Fibroblast of mammary gland (primary cell): ENCODE measurements at places on chromosomes 12 and 14.

DNA sequence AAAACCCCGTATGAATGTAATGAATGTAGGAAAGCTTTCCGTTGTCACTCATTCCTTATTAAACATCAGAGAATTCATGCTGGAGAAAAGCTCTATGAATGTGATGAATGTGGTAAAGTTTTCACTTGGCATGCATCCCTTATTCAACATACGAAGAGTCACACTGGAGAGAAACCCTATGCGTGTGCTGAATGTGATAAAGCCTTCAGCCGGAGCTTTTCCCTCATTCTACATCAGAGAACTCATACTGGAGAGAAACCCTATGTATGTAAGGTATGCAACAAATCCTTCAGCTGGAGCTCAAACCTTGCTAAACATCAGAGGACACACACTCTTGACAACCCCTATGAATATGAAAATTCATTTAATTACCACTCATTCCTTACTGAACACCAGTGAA, 23.8 kb downstream of the ZNF891 start:
- DNase-seq, result peak; percentile 36

GRCh38 chr12:98456041-98456440, 59.3 kb upstream of the TMPO start:
- no peak for DNase-seq

DNA sequence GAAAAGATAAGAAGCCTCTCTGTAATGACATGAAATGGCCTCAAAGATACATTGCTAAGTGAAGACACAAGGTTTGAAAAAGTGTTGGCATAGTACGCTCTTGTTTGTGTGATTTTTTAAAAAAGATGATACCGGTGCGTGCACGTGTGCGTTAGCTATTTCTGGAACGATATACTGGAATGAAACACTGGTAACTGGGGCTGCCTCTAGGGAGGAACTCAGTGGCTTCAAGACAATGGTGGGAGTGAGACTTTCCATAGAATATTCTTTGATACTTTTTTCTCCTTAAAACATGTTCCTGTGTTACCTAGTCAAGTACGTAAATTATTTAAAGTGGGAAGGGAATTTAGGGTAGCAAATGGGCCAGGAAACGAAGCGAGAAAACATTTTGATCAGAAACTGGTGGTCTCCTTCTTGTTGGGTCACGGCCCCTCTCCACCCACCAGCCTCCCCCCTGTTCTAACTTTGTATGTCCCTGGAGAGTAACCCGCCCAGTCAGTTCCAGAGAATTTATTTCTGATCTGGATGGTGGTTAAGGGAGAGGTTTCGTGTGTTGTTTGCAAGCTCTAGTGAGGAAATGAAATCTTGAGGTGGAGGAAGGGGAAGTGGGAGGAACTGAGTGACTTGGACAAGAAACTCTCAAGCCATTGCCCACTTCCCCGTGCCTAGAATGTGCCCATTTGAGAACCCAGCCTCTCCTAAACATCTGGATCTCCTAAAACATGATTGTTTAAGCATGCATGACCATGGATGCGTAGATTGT, 6.6 kb downstream of the FGF6 start:
- DNase-seq, result no peak

GRCh38 chr12:84134797-84135366, 777.7 kb downstream of the SLC6A15 start:
- peak; percentile 64 for DNase-seq

- no peak for DNase-seq
These were observed 24.7 kb downstream of the TMEM63C start for GRCh38 chr14:77206261-77206824.

DNA sequence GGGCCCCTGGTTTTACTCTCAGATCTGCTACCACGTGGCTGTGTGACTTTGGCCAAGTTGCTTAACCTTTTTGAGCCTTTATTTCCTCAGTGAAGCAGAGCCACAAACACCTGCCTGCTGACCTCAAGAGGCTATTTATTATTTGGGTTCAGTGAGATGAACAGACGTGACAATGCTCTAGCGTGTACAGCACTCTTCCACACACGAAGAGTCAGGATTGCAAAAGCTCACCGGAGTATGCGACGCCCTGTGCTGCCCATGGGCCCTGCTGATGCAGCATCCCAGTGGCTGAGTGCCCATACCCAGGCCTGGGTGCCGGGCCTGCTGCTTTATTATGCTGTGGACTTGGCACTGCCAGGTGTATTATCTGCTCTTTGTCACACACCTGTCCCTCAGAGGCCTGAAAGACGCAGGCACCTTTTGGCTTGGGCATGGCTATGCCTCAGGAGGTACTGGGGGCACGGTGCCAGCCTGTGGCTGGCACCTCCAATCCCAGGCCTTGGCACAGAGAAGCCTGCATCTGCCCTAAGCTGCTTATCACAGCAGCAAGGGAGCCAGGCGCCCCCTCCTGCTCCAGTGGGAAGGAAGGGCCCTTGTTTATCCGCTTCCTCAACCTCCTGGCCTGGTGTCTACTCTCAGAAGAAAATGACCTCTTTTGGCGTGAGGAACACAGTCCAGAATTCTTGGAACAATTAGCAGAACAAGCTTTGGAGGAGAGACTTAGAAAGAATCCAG, 22.3 kb upstream of the TC2N start:
- no peak for DNase-seq

DNA sequence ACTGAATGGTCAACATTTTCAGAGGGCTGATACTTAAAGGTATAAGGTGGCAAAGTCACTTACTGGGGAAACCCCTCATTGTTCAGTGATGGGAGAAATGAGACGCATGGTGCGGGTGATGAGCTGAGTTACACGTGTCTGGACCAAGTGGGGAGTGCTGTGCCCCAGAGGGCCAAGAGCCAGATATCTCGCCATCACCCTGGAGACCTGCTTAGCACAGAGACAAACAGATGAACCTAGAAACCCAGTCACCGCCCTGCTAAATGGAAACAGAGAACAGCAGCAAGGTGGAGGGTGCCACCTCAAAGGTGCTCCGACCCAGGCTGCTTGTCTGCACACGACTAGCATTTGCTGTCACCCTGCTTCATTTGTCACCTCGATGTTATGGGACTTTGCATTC, 92.4 kb downstream of the RBM19 start:
- DNase-seq, result no peak

DNA sequence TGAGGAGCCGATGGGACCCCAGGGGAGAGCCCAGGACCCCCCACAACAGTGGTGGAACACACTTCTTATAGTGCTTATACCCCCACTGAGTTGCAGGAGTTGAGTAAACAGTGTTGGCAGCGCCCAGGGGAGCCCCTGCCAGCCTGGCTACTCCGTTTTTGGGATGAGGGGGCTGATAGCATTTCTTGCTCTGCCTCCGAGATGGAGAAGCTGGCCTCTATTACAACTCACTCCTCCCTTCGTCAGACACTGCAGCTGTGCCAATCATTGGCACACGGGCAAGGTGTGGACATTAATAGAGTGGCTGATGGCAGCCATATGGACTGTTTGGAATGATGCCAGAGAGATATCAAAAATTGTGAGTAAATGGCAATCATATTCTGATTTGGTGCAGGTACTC, 94.9 kb upstream of the TMPO start:
- no peak for DNase-seq

DNA sequence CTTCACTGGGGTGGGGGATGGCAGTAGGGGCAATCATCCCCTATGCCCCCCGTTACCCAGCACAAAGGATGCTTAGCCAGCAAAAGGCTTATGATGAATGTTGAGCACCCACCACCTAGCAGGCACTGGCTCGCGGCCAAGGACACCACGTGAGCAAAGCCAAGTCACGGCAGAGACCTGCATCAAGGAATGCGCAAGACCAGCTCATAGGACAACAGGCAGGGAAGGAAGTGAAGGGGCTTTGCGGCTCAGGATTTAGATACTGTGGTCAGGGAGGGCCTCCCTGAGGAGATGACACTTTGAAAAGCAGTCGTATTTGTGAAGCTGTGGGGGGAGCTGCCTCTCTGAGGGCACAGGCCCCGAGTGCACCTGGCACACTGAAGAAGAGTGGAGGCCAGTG, 32.8 kb downstream of the SH2B3 start:
- DNase-seq, result peak; percentile 60

DNA sequence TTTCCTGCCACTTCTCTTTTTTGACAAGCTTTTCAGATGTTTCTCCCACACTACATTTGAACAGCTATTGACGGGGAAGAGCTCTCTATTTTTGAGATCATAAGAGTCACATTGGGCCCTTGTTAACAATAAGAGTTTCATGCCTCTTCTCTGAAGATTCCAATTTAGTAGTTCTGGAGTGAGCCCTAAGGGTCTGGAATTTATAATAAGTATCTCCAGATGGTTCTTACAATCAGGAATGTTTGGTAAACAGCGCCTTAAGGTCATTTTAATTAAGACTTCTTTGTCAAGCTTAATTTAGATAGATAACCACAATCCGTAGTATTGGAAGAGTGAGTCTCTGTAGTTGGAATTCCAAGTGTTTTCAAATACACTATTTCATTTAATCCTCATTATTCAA, 60.6 kb upstream of the HECTD1 start:
- DNase-seq, result no peak

GRCh38 chr14:75434138-75434889, 6.5 kb downstream of the JDP2 start:
- no peak for DNase-seq

- DNase-seq, result no peak
These were observed 105.2 kb upstream of the CDKN3 start for GRCh38 chr14:54291491-54292191.

DNA sequence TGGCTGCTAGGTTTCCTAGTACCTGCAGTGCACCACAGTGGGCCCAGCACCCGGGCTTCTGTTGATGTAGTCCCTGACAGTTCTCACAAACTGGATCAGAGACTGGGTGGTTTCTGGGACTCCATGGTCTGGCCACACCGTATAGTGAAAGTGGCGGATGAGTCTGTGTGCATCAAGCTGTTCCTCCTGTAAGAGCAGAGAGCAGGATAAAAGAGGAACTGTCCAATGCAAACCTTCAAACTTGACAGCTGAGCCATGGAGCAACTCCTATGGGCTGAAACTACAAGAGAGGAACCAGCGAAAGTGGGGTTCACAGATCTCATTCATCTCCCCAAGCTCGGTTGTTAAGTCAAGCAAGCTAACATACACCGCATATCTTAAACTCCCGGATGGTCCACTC, 102.8 kb downstream of the PTPRB start:
- no peak for DNase-seq

DNA sequence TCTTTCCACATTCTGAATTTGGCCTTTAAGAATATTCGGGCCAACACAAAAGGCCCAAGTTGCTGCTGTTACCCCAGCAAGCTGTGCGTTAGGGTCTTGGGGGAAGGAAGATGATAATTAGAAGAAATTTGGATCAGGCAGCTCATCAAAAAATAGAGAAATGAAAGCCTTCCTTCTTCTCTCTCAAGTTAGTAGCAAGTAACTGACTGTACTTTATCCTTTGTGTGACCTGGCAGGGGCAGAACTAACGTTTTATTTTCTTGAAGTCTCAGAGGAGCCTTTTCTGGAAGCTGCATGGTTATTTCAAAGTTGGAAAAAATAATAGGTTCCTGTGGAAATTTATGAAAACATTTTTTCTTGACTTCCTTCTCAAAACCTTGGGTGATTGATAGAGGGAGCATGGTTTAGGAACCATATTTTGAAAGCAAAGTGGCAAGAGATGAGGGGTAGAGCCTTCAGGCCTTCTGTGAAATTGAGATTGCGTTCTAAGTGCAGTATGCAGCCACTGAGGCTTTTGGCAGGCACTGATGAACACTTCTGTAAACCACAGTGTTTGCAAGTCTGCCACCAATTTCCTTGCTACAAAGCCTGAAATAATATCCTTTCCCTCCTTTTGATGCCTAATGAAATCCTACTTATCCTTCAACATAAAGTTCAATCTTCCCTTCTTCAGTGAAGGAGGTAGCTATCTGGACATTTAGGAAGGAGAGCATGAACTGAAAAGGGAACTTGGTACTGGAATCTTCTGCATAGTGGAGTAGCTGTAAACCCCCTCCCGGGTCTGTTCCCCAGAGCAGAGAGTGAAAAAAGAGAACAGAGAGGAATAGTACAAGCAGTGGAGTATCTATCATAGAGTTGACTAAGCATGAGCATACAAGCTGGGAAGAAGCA, 123.2 kb downstream of the FGD4 start:
- no peak for DNase-seq

- no peak for DNase-seq
These were observed 107.3 kb downstream of the KIF26A start for GRCh38 chr14:104245723-104246122.

- DNase-seq, result no peak
These were observed 99.9 kb downstream of the KICS2 start for GRCh38 chr12:64122154-64122553.

DNA sequence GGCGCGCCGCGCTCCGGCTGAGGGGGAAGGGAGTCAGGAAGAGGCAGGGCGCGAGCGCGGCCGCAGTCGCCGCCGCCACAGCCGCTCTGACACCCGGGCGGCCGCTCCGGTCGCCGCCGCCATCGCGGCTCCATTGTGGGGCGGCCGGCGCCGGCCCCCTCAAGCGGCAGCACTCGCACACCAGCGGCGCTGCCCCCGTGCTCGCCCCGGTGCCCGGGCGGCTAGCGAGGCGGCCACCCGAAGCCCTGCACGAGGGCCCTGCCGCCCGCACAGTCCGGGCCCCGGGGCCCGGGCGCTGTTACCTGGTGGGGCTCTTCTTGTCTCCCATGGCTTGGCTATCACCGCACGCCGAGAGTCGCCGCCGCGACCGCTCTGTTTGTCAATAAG, 202 bp downstream of the YAF2 start:
- DNase-seq, result no peak

DNA sequence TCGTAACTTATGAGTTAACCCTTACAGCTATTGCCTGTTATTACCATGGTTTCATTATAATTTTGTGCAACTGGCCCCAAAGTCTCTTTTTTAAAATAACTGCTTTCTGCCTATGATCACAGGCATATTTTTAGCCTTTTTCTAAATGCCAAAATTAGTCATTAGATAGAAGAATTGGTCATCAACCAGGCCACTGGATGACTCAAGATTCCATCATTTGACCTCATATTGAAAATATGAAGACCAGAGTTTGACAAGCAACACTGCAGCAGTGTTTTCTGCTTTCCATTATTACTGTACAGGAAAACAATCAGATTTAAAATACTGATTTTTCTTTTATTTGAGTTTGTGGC, 54.7 kb upstream of the OTOGL start:
- DNase-seq, result peak; percentile 94

DNA sequence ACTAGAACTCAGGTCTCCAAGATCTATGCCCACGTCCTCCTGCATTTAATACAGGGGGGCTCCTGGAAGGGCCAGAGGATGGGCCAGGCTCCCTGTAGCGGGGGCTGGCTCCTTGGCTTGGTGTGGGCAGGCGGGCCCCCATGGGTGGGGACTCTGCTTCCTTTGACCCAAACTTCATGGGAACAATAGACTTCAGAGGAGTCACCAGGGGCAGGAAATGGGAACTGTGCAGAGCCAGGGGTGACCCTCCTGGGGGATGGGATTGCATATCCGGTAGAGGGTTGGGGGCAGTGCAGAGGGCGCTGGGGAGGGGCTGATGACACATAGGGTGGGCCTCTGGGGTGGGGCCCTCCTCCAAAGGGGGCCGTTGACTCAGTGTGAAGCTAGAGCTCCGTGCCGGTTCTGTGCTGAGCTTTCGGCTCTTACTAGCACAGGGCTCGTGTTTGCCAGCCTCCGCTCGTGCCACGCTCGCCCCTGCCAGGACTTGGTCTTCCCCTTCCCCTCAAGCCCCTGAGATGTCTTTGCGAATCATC, 4.6 kb downstream of the TEAD4 start:
- peak; percentile 32 for DNase-seq
